ENCODE measurements at places on chromosomes 13 and 19.

DNA sequence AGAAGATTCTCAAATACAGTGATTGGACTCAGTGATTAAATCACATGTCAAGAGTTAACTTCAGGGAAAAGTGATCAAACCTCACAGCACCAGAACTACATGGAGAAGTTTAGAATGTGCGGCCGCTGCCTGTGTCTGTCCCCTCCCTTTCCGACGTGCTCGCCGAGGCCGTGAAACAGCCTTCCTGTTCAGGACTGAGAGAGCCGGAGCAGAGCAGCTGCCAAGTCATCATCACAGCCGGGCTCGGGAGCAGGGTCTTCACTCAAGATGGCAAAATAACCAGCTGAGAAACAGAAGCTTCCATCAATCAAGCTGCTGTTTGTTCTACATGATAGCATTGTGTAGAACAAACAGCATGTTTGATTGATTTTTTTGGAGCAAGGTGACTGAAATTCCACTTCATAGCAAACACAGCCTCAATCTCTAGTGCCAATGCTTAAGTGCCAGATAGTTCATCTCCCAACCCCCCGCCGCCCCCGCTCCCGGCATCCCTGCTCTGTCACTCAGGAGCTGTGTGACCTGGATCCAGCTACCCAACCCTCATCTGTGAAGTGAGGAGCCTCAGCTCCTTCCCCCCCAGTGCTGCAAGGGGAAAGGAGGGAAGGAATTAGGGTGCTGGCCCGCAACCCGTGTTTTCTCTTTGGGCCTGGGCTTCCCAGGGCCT is 70.6 kb downstream of the HSPH1 start:
- DNase-seq: peak; percentile 24

DNA sequence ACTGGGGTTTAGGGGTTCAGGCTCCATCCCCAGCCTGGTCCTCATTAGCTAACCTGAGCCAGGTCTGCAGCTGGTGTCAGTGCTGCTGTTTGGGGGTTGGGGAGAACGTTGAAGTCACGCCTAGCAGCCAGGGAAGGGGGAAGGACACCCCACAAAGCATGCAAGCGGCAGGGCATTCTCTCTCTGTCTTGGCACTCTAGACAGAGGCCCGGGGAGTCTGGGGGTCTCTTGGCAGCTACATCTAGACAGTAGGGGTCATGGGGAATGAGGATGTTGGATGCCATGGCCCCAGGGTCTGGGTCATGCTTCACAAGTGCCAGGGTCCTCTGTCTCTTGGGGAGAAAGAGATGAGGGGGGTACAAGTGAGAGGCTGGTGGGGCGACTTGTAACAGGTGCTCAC is 2.6 kb downstream of the ERICH4 start:
- DNase-seq: no peak

GRCh38 chr19:44690131-44690440 is 8.9 kb upstream of the CEACAM16 start:
- no peak for DNase-seq

DNA sequence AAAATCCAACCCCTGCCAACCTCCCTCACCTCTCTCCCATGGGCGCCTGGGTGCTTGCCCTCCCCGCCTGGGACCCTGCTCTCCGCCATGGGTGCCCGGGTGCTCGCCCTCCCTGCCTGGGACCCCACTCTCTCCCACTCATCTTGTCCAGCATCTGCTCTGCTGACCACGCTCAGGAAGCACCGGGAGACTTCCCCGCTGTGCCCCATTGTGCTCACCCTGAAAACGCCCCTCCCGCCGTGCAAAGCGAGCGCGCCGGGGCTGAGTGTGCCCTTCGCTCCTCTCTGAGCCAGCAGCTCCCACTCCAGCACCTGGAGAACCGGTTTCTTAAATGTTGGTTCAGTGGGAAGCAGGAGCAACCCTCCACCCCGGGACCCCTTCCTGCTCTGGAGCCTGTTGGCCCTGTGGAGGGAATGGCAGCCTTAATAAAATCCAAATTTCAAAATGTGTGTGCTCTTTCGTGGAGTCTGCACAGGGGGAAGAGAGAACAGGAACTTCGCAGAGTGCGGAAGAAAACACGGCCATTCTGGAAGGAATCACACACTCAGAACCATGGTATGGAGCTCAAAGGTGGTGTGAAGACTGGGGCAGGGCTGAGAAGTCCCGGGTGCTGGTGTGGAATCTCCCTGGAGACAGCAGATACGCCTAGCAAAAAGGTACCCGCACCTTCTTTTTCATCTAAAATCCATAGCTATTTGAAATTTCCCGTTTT is 23.1 kb upstream of the CDC16 start:
- DNase-seq: no peak
